ENCODE measurements at places on chromosomes 1 and 21. TPM values are rescaled to one million over a fixed set of nuclear protein-coding genes. Genes with fewer than 3 reads are reported as not detected.

The ANXA9 gene
- 3.2 TPM for polyA plus RNA-seq

GRCh38 chr1:9593492-9594465 is 5.1 kb downstream of the TMEM201 start:
- DNase-seq: peak; percentile 79

DNA sequence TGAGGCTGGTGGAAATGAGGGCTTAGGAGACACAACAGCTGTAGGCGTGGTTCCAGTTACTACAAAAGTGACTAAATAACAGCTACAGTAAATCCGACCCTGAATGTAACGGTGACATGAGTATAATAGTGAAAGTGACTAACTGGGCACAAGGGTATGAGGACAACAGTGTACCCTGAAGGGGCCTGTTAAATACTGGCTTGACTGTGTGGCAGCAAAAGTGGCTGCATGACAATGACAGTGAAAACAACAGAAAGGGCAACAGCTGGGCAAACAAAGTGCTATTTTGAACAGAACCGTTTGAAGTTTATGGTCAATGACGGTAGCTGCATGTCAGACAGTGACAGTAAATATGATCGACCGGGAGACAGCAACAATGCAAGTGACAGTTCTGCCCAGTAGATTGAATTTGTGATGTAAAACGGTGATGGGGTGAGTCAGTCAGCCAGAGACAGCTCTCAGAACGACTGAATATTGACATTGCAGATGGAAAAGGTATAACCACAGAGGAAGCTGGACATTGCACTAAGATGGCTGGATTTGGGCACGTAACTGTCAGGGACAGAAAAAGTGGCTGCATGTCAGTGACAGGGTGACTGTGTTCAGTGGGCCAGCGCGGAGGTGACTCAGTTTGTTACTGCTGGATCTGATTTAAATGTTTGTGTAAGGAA is 1.2 kb upstream of the ZBTB40 start:
- no peak for DNase-seq

The NBL1 gene
- polyA plus RNA-seq: 53.5 TPM
